GM23338 (cell line): ENCODE measurements at places on chromosomes 2 and 18.

GRCh38 chr18:36950282-36950681, 121.4 kb downstream of the KIAA1328 start:
- no peak overlapping the region for H3K27ac ChIP-seq
- no peak overlapping the region for H3K4me3 ChIP-seq
- H3K27me3 ChIP-seq: no peaks in the 10 kb centered on the region
- peaks cover 30% of the 10 kb centered on the region for H3K4me1 ChIP-seq

GRCh38 chr2:209830722-209831465, 59.3 kb downstream of the UNC80 start:
- no peak overlapping the region for H3K4me3 ChIP-seq
- H3K27ac ChIP-seq: no peak overlapping the region
- no peaks in the 10 kb centered on the region for H3K36me3 ChIP-seq

GRCh38 chr2:20448977-20449306, 2.1 kb downstream of the RHOB start:
- H3K4me3 ChIP-seq: peak overlapping the region; percentile 73; the same call in 1 of the 2 replicates
- no peak overlapping the region for H3K27ac ChIP-seq
- H3K36me3 ChIP-seq: no peaks in the 10 kb centered on the region
- no peak for DNase-seq
- H3K27me3 ChIP-seq: peaks cover 68% of the 10 kb centered on the region

DNA sequence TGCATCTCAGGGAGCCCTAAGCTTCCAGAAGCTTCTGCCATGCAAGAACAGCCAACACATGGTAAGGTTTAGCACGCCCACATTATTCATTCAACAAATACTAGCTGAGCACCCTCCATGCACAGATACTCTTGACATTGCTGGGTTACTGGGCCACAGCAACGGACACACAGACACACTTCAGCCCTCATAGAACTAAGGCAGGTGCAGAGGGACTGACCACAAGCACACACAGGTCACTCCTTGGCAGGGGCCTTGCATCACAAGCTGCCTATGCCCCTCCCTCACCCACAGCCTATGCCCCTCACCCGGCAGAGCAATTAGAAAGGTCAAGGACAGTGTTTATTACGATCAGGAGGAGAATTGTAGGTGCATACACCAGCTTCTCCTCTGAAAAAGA, 15.8 kb downstream of the SLC14A2 start:
- H3K27me3 ChIP-seq: no peaks in the 10 kb centered on the region
- H3K4me1 ChIP-seq: peaks cover 12% of the 10 kb centered on the region
- H3K4me3 ChIP-seq: no peak overlapping the region
- no peaks in the 10 kb centered on the region for H3K36me3 ChIP-seq
- no peak overlapping the region for H3K27ac ChIP-seq

DNA sequence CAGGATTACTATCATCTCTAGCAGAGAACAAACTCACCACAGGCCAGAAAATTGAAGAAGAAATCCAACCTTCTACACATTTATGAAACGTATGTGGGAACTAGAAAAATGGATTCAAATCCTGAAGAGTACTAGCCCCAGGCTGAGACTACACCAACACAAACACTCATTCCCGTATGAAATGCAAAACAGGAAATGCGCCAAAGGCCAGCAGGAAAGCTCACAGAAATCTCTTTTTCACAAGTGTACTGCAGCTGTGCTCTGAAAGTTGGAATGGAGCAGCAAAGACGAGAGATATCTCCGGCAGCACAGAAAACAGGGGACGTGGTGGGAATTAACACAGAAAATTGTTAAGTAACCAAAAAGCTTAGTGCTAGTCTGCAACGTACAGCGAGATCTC, 913.5 kb downstream of the TDRD15 start:
- peak; percentile 3 for DNase-seq
- no peak overlapping the region for H3K4me3 ChIP-seq
- no peak overlapping the region for H3K27ac ChIP-seq

DNA sequence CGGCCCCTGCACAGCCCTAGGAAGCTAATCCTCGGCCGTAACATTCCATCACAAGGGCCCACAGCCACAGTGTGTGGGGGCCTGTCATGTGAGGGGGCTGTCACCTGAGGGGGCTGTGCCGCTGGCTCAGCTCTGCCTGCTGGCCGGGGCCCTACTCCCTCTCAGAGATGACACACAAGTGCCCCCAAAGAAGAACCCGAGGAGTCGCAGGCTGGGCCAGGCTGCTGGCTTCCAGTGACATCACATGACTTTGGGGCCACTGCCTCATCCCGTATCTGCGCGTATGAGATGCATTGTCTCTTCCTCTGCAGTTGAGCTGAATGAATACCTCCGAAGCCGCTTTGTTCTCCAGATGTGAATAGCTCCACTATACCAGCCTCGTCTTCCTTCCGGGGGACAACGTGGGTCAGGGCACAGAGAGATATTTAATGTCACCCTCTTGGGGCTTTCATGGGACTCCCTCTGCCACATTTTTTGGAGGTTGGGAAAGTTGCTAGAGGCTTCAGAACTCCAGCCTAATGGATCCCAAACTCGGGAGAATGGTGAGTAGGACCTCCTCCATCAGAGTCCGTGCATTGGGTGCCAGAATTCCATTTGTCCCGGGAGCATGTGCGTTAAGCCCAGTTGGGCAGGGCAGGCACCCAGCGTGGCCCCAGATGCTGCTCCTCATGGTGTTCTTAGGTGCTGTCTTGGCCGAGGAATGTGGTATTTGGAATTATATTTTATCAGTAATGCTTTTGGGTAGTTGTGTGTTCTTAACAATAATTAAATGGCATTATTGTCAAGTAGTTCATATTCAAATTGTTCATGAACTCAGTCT, at the start of gene CNDP1:
CNDP1 (plus strand) TSS at position 351 of the 820 bp plus-strand sequence; CDS start at position 519, 168 bp downstream.
- no peak within 1 kb of the TSS for H3K27ac ChIP-seq
- no peaks in the 10 kb centered on the region for H3K4me1 ChIP-seq
- H3K27me3 ChIP-seq: no peaks in the 10 kb centered on the region
- DNase-seq: no peak
